ENCODE measurements at places on chromosomes 2 and 18.

DNA sequence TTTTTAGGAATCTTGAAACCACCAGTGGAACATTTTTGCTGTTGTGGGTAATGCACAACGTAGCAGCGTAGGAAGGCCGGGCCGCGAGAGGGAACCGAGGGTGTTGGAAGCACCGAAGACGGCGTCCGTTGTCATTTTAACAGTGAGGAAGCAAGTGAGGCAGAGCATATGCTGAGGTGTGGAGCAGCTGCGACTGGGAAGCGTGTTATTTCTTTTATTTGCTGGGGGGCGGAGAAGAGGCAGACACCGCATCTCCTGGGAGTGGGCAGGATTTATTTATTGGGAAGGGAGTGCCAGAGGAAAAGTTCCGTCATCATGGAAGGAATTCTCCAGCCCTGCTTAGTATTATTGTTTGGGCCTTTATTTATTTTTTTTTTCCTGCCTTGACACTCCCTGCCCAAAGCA lies 232.8 kb downstream of the KLHL29 start:
- DNase-seq: no peak

DNA sequence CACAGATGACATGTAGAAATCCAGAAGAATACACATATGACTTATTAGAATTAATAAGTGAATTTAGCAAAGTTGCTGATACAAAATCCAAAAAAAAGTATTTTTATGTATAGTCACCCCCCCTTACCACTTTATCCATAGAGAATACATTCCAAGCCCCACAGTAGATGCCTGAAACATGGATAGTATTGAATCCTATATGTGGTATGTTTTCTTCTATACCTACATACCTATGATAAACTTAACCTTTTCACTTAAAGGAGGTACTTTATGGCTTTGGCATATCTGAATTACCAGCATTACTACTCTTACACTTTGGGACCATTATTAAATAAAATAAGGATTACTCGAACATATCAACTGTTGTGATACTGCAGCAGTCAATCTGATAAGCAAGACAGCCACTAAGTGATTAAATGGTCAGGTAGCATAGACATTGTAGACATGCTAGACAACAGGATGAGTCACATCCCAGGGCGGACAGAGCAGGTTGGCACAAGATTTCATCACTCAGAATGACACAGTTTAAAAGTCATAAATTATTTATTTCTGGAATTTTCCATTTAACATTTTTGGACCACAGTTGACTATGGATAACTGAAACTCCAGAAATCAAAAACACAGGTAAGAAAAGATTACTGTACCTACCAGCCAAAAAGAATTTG lies 208.2 kb upstream of the CHAC2 start:
- no peak for DNase-seq

DNA sequence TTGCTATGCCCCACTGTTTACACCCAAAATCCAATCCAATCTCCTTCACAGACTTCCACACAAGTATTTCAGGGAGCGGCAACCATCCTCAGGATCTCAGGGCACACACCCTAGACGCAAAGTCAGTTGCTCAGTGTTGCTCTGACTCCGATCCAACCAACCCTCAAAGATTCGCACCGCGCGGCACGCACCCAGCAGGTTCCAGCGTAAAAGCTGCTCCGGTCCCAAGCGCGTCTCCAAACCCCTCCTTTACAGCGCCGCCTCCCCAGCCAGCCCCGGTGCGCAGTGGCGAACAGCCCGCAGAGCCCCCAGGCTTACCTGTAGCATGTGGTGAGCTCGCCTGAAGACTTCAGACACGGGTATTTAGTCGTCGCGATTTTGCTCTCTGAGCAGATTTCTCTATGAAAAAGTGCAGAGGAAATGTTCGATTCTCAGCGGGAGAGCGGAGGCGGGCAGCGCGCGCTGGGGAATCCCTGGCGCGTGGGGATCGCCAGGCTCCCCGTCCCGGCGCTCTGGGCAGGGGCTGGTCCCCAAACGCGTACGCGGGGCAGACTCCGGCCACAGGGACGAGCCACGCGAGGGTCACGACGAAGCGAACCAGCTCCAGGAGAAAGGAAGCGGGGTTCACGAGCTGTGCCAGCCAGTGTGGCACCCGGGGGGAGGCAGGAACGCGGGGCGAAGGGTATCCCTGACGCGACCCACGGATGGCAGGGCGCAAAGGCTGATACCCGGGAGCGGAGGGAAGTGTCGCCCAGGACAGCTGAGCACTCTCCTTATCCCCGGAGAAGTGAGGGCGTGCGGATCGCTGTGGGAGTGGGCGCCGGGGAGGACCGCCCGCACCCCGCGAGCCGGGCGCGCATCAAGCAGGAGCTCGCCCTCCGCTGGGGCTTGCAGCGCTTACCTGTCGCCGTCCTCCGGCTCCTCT lies 650 bp downstream of the CCBE1 start:
- peak; percentile 18 for DNase-seq

DNA sequence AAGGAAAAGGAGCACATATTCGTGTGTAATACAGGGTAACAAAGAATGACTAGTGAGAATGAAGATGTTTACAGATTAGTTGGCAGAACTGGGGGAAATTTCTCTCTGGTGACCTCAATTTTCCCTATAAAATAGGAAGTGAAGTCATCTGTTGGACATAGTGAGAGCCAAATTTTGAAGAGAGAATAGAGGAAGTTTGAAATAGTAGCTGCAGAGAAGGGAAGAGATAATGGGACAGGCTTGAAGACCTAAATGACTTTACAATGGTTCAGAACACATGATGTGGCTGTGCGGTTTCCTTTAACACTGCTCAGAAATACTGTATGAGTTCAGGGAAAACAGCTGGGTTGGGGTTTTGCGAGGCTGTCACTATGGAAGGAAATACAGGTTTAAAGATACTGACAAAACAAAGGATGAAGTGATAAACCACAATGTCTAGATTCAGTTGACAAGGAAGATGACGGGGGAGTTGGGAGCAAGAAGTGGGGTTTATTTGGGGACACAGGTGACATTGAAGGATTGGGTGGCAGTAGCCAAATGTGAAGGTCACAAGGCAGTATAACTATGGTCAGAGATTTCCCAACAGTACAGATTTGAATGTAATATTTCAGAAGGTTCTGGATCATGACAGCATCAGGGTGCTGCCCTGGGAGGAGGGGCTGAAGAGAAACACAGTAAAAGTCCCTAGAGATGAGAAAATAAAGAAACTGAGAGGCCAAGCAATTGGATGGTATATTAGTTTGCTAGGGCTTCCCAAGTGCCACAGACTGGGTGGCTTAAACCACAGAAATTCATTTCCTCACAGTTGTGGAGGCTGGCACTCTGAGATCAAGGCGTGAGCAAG lies 82.6 kb upstream of the TANK start:
- DNase-seq: no peak

- DNase-seq: no peak
Measured at GRCh38 chr2:205627085-205627484, 55.2 kb upstream of the NRP2 start.

- DNase-seq: peak; percentile 30
Measured at GRCh38 chr2:138060301-138060635, 96.0 kb downstream of the HNMT start.

DNA sequence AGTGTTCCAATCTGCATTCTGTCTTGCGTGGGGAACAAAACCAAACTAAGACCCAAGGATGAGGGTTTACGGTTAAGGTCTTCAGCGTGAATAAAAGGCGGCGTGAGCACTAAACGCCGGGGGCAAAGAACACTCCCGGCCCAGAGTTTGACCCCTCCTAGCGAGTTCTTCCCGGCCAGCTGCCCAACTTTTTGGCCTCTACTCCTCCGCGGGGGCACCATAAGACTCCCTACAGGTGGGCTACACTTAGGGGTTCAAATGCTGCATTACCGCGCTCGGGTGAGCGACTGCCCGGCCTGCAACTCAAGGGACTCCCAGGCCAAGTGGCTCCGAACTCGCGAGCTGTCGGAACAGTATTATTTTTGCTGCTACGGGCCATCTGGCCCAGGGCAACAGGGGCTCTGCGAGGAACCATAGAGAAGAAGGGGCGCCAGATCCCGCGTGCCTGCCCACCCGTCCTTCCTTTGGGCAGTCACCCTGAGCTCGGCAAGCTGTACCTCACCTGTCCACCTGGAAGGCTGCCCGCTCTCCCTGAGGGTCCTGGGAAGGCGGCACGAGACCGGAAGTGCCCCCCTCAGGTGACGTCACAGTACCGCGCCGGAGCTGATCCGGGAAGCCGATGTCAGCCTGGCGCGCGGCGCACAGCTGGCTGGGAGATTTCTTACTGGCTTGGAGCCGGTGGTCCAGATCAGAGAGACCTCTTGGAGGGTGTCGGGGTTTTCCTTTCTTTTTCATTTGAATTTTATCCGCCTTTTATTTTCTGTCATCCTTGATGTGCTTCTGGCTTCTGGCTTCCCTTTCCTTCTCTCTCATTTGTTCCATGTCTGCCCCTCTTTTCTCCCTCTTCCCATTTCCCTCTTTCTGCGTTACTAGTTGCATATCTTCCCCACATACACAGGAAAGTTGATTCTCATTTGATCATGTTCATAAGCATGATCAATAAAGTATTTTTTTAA lies at the start of gene LDAH:
TSS of gene LDAH (minus strand) at position 567 of the 956 bp plus-strand sequence. CDS start 21,638 bp downstream, outside the sequence.
- peak; percentile 89 for DNase-seq

DNA sequence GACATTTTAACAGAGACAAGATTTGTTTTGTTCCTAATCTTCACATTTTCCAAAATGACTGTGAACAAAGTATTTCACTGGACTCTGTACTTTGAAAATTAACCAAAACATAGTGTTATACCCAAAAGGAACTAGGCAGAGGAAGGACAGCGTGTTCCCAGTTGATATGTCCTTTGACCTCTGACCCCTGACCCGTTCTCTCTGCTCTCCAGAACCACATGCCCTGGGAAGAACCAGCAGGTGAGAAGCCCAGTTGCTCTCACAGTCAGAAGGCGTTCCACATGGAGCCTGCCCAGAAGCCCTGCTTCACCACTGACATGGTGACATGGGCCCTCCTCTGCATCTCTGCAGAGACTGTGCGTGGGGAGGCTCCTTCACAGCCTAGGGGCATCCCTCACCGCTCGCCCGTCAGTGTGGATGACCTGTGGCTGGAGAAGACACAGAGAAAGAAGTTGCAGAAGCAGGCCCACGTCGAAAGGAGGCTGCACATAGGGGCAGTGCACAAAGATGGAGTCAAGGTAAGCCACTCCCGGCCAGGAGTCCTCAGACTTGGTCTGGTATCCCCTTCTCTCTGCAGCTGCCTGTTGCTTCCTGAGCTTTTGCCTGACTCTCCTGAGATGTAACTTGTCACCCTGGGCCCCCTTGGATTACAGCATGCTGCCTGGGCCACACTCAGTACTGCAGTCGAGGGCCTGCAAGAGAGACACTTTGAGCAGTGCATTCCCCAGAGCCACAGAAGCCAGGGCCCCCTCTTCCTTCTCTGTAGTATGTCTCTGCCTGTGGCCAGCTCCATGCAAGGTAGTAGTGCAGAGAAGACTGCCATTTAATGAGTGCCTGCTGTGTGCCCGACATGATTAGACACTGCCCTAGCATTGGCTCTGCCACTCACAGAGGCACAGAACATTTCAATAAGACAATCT lies 94.3 kb downstream of the ARHGEF4 start:
- DNase-seq: no peak

- no peak for DNase-seq
Measured at GRCh38 chr2:241849616-241850543, 8.8 kb downstream of the PDCD1 start.

GRCh38 chr18:21452796-21453510 lies 147.6 kb downstream of the ESCO1 start:
- DNase-seq: no peak

- peak; percentile 3 for DNase-seq
Measured at GRCh38 chr2:33583194-33583938, 15.7 kb downstream of the FAM98A start.

GRCh38 chr2:223536546-223536945 lies 65.6 kb downstream of the SCG2 start:
- no peak for DNase-seq

GRCh38 chr2:47675196-47675825 lies 107.6 kb upstream of the MSH6 start:
- no peak for DNase-seq

- DNase-seq: no peak
Measured at GRCh38 chr18:2871111-2871720, 24.4 kb downstream of the EMILIN2 start.

DNA sequence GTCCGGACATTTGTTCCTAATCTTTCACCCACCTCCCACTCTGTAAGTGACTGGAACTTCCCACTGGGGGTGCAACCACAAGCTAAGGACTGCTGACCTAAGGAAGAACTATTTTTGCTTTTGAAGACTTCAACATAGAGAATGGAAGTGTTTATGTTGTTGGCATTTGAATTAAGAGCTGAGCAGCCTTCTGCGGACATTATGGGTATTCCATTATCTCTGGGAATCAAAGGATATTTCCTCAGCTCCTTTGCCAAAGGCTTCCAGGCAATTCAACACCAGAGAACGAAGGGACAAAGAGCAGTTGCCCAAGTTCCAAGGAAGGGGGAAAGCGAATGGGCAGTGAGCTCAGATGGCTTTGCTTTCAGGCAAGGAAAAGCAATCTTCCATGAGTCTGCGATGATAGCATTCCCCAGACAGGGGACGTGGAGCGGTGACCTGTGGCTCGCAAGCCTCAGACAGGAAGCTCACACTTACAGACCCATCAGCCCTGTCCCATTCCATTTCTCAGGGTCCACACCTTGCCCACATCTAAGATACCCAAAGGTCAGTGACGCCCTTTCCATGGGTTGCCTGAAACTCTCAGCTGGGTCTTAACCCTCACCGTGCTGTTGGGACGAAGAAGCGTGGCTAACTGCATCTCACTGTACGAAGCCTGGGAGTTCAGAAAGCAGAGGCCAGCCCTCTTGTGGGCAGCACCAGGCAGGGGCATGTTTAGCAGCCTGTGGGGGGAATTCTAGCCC lies 116.8 kb downstream of the COPS8 start:
- no peak for DNase-seq

- peak; percentile 16 for DNase-seq
Measured at GRCh38 chr2:238970553-238971081, 122.7 kb downstream of the TWIST2 start.

DNA sequence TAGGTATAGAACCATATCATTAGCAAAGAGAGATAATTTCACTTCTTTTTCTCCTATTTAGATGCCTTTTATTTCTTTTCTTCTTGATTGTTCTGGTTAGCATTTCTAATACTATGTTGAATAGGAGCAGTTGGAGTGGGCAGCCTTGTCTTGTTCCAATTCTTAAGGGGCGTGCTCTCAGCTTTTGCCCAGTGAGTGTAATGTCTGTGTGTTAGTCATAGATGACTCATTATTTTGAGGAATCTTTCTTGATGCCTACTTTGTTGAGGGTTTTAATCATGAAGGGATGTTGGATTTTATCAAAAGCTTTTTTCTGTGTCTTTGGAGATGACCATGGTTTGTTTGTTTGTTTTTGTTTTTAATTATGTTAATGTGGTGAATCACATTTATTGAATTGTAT lies 1453.1 kb upstream of the SLC39A10 start:
- DNase-seq: no peak

DNA sequence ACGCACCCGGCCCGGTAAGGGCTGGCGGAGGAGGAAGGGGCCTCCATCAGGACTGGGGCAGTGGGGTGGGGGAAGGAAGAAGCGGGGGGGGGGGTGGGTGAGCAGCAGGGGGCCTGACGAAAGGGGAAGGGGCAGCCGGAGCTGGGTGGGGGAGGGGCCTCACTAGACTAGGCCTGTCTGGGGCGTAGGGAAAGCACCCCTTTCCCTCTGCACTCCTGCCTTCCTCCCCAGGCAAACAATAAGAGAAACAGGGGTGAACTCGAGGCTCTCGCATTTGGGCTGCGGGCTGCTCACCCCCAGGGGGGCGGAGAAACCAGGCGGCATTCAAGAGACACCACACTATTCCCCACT lies 82.7 kb upstream of the POMC start:
- no peak for DNase-seq
